Glutamatergic neuron (in vitro differentiated cells): ENCODE measurements at places on chromosomes 2 and 18.

GRCh38 chr18:28526196-28526595, 349.3 kb upstream of the CDH2 start:
- no peak for DNase-seq

GRCh38 chr2:42117182-42117579, 52.0 kb upstream of the EML4 start:
- no peak for DNase-seq

DNA sequence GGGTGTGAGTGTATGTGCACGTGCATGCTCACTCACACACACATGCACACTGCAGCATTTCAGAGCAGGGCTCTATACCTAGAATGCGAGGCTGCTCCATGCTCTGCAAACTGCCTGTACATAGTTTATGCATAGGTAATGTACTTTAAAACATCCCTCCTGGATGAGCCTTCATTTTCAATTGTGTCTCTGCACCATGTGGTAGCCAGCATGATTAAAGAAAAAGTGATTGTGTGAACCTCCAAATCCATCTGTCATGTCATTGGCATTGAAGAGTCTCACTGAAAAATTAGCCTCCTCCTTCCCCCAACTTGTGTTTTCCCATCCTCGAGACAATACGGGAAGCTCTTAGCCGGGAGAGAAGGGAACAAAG, 120.9 kb upstream of the SPATS2L start:
- no peak for DNase-seq

DNA sequence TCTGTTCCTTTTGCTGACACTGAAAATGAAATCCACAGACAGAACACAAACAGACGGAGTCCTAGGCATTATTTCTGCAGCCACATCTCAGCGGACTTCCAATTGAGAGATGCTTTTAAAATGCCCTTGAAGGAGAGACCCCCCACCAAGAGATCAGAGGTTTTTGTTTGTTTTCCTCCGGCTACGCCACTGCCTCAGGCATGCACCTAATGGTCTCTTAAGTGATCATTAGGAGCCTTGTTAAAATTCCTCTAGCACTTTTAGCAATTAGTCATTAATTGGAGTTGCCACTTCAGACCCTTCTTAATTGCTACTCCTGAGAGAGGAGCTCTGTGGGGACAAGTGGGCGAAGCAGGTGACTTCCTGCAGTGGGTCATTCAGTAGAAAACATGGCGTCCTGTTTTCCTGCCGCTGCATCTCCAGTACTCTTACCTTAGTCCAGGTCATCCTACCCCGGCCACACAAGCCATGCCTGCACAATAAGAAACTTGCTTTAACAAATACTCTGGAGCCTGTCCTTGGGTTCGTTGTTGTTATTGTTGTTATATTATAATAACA, 257.7 kb upstream of the CHAC2 start:
- DNase-seq = peak; percentile 47

DNA sequence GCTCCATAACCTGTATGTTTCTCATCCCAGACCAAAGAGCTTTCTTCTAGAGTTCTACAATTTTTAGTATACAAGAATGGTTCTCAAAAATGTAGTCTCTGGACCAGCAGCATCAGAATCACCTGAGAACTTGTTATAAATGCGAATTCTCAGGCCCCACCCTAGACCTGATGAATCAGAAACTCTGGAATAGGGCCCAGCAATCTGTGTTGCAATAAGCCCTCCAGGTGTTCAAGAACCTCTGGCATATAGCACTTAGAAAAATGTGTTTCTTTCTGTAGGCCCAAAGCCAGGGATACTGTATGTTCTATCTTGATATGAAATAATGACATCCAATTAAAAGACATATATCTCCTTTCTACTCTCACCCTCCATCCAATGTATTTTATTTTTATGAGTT, 10.4 kb downstream of the PAIP2B start:
- DNase-seq = no peak

DNA sequence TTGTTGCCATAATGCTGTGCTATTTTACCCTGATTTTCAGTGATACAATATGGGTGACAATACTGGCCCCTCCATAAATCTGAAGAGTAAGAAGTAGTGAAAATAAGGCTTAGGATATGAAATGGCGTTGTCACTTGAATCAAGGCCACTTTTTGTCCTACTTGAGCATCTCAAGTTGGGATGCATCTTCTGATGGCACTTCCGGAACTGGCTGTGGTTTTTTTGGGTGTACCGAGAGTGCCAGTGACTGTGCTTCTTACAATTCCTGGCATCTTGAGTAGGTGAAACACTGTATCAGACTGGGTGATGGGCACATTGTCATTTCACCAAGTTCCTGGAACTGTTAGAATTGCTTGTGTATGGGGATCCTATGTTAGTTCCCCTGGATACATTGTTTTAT, 52.5 kb upstream of the EML6 start:
- no peak for DNase-seq

DNA sequence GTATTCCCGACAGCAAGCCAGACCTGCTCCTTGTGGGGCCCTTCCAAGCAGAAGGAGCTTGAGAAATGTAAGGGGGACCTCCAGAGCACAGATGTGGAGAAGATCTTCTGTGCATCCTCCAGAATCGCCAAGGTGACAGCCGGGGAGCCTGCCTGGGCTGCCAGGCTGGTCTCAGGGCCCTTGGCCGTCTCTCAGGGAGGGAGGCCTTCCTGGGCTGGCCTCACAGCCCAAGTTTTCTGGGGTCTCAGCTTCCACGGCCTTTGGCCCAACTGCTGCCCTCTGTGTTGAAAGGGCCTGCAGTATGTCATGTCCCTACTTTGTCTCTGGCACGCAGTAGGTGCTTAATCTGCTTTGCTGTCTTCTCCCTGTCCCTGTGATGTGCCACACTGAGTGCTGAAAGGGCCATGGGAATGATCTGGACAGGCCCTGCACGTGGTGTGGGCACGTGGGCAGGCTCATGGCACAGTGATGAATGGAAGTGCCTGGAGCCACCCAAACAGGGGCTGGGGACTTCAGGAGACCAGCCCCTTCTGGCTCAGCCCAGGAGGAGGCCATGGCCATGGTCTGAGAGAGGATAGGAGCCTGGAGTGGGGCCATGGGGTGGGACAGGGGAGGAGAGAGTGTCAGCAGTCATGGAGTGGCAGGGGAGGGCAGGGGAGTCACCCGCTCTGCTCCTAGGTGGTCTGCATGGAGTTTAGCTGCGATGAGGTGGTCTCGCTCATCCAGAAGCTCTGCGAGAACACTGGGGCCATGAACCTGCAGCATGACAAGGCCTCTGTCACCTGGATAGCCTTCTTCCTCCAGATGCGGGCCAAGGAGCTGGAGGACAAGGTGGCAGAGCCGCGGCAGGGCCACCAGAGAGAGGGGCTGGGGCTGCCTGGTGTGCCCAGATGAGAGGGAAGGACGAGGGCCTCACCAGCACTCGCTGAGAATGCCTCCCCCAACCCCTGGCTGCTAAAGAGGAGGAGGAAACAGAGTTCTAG, 35.4 kb downstream of the HJURP start:
- DNase-seq = no peak

- no peak for DNase-seq
Observed at GRCh38 chr2:144376460-144376859, 143.5 kb downstream of the ZEB2 start.
